Uterus (tissue), 4 donors: ENCODE measurements at places on chromosomes 6 and 20. TPM values are rescaled to one million over a fixed set of nuclear protein-coding genes. Genes with fewer than 3 reads are reported as not detected.

The PNLDC1 gene
- total RNA-seq: not detected

The EGFL8 gene
- 54.8 TPM for total RNA-seq

The SPEF1 gene
- 1.3 TPM for total RNA-seq

The C6orf52 gene
- total RNA-seq: not detected

The FKBP1A gene
- total RNA-seq: 245 TPM

The COL21A1 gene
- 2.4 TPM for total RNA-seq

The NR2E1 gene
- total RNA-seq: not detected

- no peak for DNase-seq
Measured at GRCh38 chr6:52221302-52221701, 23.0 kb downstream of the IL17F start.

DNA sequence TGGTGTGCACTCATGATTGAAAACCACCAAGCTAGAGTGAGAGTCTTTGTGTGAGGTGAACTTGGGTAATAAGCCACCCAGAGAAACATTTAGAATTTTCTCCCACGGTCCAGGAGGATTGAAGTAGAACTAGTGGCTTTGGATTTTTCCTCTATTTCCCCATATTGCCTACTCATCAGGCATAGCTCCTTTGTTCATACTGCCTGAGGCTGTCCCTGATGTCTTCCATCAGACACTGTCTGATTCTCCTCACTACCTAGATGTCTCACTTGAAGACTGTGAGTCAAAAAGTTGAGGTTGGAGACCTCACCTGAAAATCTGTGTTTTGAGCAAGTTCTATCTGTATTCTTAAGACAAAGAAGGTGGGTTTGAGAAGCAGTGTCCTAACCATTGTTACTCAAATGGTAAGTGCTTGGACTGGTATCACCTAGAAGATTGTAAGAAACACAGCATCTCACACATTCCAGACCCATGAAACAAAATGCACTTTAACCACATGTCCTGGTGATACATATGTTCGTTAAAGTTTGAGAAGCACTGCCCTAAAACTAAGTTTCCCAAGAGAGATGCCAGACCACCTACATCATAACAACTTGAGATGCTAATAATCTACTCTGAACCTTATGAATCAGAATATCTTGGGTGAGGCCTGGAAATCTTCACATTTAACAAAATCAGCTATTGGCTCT lies 523.4 kb upstream of the BTBD3 start:
- DNase-seq: no peak

DNA sequence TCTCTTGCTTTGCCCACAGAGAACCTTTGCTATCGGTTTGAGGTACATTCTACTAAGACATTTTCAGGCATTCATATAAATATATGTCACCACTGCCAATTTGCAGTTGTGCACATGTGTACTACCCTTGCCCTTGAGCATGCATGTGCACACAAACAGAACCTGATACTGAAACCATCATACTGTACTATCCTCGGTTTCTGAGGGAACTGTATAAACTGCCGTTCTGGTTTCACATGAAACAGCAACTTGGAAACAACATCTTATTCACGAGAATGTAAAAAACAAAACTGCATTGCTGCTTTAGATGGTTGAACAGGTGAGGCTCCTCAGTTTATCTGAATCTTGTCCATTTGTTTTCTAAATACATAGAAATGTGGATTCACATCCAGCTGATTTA lies 151.2 kb upstream of the TMEM170B start:
- DNase-seq: no peak

DNA sequence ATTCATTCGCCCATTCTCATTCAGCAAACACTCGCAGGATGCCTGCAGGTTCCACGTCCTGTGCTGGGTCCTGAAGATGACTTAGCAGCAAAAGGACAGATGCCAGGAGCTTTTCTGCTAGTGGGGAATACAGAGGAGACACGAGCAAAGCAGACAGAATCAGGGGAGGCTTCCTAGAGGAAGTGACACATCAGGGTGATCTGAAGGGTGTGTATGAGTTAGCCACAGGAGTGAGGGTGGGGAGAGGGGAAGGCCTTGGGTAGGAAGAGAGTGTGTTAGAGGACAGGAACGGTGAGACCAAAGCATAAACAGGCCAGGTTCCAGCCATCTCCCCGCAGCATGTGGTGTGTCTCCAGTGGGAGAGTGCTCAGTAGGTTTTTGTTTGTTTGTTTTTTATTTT lies 73.4 kb upstream of the GTSF1L start:
- no peak for DNase-seq

DNA sequence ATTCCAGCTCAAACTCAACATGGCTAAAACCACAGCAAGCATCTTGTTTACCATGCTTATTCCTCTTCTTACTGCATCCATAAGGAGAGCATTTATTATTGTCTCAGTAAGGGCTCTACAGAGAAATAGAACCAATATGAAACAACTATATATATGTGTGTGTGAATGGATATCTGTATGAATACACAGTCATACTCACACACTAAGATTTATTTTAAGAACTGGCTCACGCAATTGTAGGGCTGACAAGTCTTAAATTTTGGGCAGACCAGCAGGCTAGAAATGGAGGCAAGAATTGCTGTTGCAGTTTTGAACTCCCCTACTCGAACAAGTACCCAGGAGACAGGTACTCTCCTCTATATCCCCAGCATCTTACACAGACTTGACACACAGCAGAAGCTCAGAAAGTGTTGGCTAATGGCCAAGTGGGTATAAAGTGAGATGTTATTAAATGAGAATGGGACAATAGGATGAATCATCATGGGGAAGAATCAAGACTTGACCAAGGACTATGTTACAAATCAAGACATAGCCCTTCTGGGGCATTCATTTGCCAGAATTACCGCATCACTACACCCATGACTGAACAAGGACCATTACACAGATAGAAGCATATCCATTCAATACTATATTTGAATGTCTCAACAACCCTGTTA lies 13.0 kb downstream of the ZHX3 start:
- no peak for DNase-seq

DNA sequence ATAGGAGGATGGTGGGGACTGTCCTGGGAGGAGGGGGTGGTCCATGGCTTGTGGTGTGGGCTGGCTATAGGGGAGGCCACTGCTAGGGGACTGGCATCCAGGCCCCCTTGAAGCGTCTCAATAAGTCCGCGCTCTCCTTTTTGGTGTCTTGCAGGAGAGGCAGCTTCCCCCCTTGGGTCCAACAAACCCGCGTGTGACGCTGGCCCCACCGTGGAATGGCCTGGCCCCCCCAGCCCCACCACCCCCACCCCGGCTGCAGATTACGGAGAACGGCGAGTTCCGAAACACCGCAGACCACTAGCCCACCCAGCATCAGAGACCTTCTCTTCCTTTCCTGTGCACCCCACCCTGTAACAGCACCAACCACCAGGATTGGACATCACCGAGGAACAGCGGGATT lies 2.8 kb upstream of the ZBTB9 start:
- no peak for DNase-seq

GRCh38 chr6:54115966-54116365 lies 4.7 kb downstream of the MLIP start:
- DNase-seq: no peak

DNA sequence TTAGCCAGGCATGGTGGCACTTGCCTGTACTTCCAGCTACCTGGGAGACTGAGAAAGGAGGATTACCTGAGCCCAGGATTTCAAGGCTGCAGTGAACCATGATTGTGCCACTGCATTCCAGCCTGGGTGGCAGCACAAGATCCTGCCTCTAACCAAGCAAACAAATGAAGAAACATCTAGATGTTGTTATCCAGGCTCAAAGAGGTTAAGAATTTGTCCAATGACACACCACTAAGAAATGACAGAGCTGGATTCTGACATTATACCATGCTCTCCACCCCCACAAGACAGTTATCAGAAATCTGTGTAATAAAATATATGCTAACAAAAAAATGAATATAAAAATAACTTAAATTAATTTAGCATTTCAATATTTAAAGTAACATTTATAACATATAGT lies 925.5 kb upstream of the SLC35B3 start:
- DNase-seq: no peak

- no peak for DNase-seq
Measured at GRCh38 chr6:11970114-11970513, 42.0 kb upstream of the HIVEP1 start.

DNA sequence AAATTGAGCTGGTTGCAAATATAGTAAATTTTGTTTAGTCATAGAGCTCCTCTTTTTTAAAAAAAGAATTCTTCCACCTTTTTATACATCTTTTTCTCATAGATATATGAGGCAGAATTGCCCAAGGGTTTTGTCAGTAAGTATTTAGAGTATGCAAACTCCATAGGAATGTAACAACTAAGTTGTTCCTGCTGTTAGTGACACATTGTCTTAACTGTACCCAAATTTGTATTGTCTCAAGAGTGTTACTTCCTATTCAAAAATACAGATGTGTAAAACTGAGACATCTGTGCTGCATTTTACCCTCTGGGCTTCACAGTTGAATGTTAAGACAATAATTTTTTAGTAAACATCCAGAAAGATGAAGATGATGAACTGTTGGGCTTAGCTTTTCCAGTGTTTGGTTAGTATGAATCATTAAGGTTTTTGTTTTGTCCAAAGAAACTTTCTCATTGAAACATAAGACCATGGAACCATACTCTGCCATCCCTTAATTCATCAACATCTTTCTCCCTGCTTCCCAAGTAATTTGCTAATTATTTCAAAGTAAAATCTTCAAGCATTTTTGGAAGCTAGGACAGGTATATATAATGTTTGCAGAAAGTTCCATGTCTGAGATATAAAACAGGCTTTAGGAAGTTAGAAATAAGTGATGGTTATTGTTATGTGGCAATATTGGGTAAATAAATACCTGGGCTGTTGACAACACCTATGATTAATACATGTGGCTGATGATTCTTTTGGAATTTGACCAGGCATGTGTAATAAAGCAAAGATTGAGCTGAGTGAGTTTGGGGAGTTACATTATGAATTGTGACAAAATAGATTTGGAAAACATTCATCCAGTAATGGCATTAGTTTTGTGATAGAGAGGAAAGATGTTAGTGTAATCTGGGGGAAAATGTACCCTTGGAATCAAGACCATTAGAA lies 11.2 kb downstream of the OGFRL1 start:
- DNase-seq: no peak

GRCh38 chr6:39893286-39893685 lies 41.0 kb downstream of the MOCS1 start:
- no peak for DNase-seq

- DNase-seq: no peak
Measured at GRCh38 chr6:142313284-142313683, 11.5 kb downstream of the ADGRG6 start.

DNA sequence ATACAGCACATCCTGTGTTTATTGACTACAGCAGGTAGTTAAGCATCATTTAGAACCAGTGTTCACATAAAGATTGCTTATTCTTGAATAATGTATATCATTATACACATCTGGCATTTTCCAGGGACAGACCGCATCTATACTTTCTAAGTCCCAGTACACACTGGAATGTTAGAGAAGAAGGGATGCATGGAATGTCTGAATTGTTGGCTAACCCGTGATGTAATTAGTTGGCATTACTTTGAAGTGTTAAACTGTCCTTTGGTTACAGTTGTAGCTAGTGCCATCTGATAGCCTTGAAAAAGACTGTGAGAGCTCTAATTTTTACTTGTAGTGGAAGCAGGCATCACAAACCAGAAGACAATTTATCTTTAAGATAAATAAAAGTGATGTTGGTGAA lies 29.8 kb upstream of the MCHR2 start:
- no peak for DNase-seq
